Cardiac septum (tissue), 1 donor: ENCODE measurements at places on chromosomes 5 and 9. TPM values are rescaled to one million over a fixed set of nuclear protein-coding genes. Genes with fewer than 3 reads are reported as not detected.
A peak's percentile ranks its signal among the peaks of the same experiment; 100 is the strongest.

DNA sequence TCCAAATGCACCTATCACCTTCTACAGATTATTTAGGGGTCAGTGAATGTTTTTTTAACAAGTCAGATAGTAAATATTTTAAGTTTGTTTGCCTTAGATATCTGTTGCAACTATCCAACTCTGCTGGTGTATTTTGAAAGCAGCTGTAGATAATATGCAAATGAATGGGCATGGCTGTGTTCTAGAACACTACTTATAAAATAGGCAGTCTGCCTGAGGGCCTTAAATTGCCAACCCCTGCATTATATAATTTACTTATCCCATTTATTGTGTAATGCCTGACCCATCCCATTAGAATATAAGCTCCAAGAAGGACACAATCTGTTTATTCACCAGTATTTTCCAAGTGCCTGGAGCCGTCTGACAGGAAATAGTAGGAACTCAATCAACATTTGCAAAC is 149.0 kb downstream of the TTC39B start:
- no peak for DNase-seq

TGFBI gene
- 46.9 TPM for total RNA-seq

SPATA31D3 gene
- not detected for total RNA-seq

- peak; percentile 60 for DNase-seq
Measured at GRCh38 chr9:126128494-126129142, 198.0 kb upstream of the MVB12B start.

CATSPER3 gene
- total RNA-seq = 0.54 TPM

DNA sequence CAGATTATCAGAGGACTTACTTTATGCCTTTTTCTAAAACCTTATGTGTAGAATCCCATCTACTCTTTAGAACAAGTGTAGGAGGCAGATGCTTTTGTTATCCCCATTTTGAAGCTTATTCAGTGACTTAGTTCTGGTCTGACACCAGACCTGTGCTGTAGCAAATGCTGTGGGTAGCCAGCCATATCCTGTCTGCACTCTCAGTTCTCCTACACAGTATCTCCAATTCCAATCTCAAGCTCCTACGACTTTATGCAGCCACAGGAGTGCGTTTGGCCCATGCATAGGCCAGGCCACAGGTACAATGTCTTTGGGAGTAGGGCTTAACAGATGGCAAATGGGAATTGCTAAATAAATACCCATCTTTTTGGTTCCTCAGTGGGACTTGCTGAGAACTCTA is 292.6 kb downstream of the MCTP1 start:
- no peak for DNase-seq

DNA sequence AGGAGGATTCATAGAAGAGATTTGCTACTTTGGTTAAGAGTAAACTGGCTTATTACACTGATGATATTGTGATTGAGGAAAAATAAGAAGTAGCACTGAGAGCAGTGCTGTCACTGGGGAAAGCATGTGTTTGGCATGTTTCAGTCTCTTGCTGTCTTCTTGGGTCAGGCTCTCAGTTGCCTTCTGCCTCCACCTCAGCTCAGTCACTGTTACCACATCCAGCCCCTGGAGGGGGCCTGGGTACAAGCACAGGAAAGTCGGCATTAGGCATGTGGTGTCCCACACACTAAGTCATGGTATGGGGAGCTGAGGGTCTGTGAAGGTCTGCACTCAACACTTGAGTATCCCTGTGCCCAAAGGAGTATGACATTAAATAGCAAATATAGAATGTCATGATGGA is 958.3 kb upstream of the CDH9 start:
- DNase-seq = no peak

GRCh38 chr5:171387970-171388815 is 544 bp downstream of the NPM1 start:
- peak; percentile 87 for DNase-seq

DIRAS2 gene
- 0.16 TPM for total RNA-seq

RALGPS1 gene
- total RNA-seq = 21.8 TPM

GRCh38 chr5:152593388-152593787 is 188.3 kb upstream of the NMUR2 start:
- DNase-seq = no peak

DNA sequence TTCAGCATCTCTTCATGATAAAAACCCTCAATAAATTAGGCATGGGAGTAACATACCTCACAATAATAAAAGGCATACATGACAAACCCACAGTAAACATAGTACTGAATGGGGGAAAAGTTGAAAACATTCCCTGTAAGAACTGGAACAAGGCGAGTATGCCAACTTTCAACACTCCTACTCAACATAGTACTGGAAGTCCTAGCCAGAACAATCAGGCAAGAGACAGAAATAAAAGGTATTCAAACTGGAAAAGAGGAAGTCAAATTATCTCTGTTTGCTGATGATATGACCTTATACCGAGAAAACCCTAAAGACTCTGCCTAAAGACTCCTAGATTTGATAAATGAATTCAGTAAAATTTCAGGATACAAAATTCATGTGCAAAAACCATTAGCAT is 167.6 kb downstream of the TMEM38B start:
- DNase-seq = no peak
